ENCODE measurements at places on chromosomes 2 and 18.

GRCh38 chr18:4586731-4587130 is 131.6 kb upstream of the DLGAP1 start:
- no peak for DNase-seq

DNA sequence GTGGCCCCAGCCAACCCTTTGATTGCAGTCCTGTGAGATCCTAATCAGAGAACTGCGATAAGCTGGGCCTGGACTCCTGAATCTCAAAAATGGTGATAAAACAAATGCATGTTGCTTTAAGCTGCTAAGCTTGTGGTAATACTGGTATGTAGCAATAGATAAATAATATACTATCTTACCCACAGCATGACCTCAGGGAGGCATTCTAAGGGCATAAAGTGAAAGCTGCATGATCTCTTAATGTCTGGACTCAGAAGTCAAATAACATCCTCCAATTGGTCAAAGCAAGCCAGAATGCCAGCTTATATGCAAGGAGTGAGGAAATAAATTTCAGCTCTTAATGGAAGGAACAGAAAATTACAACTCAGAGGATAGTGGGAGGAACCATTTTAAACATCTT is 246.1 kb downstream of the FSIP2 start:
- no peak for DNase-seq

DNA sequence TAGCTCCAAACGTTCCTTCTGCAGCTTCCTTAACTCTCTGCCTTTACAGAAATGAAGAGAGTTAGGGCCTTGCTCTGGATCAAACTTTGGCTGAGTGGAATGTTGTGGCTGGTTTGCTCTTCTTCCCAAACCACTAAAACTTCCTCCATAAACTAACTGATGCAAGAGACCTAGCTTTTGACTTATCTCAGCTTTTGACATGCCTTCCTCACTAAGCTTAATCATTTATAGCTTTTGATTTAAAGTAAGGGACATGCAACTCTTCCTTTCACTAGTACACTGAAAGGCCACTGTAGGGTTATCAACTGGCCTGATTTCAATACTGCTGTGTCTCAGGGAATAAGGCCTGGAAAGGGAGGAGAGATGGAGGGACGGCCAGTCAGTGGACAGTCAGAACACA is 8.3 kb downstream of the PXDN start:
- DNase-seq = peak; percentile 88

GRCh38 chr2:177535958-177536504 is 143.5 kb downstream of the AGPS start:
- DNase-seq = no peak

GRCh38 chr2:46053564-46053963 is 243.6 kb upstream of the EPAS1 start:
- no peak for DNase-seq

DNA sequence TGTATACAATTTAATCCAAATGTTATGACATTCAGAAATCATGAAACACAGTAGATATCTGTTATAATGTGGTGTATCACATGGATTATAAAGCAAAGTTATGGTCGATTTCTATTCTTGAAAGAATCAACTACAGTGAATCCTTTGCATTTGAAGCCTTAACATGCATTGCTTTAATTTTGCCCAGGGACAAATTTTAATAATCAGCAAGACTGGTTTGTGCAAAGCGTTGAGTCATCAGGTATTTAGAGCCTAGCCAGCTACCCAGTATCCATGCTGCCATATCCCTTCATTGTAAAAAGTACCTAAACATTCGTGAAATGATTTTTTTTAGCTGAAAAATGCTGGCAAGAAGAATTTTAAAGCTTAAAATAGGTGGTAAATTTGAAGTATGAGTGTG is 8.9 kb upstream of the SPDYA start:
- peak; percentile 12 for DNase-seq

DNA sequence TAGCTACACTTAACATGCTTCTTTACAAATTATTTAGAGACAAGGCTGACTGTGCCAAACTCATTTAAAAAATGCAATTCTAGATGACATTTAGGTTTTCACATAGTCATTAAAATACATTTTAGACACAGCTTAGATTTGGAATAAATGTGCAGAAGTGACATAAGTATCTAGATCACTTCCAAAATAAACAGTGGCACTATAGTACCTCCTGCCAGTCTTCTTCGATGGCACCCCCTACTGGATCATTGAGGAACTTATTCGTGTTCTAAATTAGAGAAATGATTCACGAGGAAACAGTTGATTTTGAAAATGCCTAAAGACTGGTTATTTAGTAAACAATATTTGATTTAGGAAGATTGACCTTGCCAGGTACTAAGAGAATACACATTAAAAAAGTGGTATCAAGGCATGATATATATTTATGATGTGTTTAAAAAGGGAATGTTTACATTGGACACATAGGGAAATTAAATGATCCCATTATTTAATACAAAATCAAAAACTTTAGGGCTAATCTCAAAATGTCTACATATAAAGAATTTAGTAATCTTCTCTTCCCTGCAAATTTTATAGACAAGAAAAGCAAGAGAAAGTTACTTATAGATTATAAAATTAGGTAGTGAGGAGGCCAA is 323.9 kb downstream of the XIRP2 start:
- peak; percentile 32 for DNase-seq

GRCh38 chr2:198880421-198880820 is 577.3 kb downstream of the SATB2 start:
- no peak for DNase-seq

DNA sequence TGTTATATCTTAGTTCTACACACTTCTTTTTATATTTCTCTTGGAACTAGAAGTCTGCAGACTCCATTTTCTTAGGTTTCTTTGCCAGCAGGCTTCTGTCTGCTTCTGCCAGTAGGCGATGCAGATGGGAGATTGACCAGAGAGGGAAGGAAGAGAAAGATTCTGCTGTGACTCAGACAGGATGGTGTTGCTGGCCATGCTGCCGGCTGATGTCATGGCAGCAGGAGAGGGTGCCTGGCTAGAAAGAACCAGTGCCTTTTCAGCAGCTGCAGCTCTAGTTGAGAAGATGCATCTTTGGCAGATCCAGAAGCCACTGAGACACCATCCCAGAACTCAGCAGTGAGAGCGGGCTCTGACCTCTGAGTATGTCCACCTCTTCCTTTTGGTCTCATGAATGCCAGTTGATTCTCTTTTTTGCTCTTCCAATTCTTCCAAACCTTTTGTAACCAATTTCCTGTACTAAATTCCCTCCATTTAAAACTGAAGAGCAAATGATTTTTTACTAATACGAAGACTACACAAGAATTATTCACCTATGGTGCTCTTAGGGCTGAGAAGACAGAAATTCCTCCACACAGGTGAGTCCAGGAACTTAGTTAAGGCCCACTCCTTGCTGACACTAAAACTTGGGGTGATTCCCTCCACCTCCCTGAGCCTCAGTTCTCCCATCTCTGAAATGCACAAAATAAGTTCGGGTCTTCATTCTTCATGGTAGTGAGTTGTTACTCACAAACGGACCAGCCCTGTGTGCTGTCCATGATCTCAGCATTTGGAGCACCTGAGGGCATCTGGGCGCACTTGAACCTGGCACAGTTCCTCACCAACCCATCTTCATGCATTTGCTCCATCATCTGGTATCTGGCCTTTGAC is 200.7 kb downstream of the MYCN start:
- no peak for DNase-seq

GRCh38 chr18:69845593-69846506 is 101.8 kb downstream of the CD226 start:
- DNase-seq = peak; percentile 6

DNA sequence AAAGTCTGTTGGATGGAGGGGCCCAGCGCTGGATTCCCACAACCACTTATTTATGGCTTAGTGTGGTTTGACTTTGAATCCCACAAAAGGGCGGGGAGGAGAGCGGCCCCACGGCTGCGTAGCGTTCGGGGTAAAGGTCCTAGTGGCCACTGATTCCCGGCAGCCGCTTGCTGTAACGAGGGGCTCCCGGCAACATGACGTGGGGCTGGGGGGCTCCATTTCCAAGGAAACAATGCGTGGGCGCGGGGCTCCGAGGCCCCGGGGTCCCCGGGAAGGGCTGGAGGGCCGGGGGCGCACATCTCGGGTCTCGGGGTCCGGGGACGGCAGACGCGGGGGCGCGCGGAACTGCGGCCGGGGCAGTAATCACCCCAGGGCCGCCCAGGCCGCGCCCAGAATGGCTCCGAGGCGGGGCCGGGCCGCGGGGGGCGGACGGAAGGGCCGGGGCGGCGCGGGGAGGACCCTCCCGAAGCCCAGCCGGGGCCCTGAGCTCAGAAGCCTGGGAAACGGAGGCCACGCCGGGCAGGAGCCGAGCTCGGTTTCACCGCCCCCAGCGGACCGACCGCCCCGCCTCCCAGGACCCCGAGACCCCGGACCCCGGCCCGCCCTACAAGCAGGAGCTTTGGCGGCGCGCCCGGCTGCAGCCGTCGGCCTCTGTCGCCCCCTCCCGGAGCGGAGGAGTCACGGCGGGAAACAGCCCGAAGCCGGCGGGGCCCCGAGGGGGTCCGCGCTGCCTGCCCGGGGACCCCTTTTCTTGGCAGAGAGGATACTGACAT is 11.9 kb upstream of the MLPH start:
- peak; percentile 83 for DNase-seq

Measured in fibroblast of skin of abdomen (primary cell).